Panc1 (cell line): ENCODE measurements at places on chromosomes 6 and 20. TPM values are rescaled to one million over a fixed set of nuclear protein-coding genes. Genes with fewer than 3 reads are reported as not detected.

The BFSP1 gene
- 6.9 TPM for total RNA-seq

The LZTS3 gene
- 5.2 TPM for total RNA-seq

The TBXT gene
- not detected for total RNA-seq

The KCTD20 gene
- 41.6 TPM for total RNA-seq

The FRMD1 gene
- 0.15 TPM for total RNA-seq

The HTR1E gene
- not detected for total RNA-seq

DNA sequence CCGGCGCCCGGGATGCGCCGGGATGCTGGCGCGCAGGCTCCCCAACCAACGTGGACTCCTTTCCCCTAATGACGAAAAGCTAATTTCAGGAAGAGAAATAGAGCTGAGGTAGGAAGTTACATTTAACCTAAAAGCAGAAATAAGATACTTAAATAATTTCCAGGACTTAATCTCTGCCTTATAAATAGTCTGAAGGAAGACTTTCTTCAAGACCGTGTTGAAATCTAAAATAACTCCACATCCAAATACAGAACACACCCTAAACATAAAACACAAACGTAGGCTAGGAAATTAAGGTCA is 1.3 kb downstream of the ASF1A start:
- no peak for DNase-seq

DNA sequence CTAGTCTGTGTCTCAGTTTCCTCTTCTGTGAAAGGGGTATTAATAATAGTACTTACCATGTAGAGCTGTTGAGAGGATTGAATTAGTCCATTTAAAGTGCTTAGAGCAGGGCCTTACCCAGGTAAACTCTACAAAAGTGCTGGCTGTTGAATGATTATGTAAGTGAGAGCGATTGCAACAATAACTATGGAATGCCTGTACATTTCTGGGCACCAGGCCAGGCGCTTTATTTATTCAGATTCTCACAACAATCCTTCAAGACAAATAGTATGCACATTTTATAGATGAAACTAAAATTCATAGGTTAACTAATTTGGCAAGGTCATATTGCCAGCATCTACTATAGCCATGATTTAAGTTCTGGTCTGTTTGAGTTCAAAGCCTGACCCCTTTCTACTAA is 78.3 kb upstream of the MMS22L start:
- no peak for DNase-seq

DNA sequence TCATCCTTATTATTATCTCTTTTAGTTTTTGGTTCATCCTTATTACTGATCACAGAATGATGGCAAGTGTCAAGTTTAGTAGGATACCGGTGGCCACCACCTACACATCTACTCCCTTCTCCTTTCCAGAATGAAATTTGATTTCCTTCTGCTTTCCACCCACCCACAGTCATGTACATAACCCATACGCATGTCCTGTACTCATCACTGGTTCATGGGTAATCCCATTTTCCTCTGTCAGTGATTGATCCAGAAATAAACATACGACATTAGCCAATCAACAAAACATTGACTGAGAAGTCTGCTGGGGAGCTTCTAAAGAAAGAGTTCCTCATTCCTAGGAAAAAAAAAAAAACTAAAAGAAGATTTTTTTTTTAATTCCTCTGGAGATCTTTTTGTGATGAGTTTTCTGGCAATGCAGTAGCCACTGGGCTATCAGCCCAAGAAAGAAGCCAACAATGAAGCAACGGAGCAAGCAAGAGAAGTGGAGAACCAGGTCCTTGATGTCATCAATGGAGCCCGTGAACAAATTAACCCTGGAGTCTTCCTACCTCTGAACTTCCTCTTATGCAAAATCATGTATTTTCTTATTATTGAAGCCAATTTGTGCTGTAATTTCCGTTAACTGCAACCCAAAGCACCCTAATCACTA is 127.8 kb downstream of the TASP1 start:
- no peak for DNase-seq

- no peak for DNase-seq
Observed at GRCh38 chr6:30880698-30881252, 3.5 kb upstream of the DDR1 start.

DNA sequence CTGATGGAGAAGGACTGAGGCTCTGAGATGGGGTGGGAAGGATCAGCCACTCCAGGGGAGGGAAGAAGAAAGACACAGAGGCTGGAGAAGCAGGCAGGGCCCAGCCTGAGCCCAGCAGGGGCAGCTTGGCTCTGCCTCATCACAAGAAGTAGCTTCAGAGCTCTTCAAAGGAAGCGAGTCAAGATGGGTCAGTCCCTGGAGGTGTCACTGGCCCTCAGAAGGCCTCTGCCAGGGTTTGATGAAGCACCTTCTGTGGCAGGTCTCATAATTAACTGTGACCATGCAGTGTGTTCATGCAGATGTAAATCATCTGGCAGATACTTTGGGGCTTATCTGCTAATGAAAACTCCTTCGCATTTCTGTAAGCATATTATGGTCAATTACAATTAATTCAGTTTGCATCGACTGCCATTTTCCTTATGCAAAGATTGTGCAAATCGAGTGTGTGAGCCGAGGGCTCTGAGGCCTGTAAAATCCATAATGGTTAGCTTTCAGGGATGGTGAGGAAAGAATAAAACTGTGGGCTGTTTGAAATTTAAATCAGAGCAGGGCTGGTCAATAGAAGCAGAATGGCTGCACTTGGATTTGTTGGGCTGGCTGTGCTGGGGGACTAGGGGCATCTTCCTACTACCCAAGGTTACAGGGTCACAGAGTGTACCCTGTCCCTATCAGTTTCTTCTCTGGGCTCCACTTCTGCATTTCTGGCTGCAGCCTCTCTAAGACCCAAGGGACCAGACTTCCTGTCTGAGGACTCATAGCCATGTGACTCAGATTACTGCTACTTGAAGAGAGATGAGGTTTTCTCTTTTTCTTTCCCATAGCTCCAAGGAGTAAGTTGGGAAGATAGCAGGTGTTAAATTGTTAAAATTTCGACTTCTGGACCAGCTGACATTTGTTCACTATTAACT is 376.6 kb downstream of the DHX35 start:
- no peak for DNase-seq

- DNase-seq, result no peak
Observed at GRCh38 chr20:20483328-20483727, 115.4 kb downstream of the INSM1 start.

GRCh38 chr6:14540810-14541540 is 423.4 kb downstream of the CD83 start:
- DNase-seq, result no peak

GRCh38 chr20:48411919-48412522 is 415.8 kb downstream of the PREX1 start:
- DNase-seq, result no peak

DNA sequence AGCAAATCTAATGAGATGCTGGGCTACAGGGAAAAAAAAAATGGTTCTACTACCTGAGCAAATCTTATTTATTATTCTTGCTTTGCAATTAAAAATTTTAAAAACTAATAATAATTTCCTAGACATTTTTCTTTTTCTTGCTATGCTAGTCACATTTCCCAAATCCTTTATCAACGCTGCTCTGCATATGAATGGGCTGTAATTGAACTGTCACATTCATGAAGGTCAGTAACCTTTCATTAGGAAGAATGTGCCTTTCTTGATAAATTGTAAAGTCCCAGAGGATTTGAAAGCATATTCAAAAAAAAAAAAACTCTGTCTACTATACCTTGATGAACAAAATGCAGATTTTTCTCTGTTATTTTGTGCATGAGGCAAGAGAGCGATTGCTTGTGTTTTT is 538.7 kb upstream of the ID4 start:
- no peak for DNase-seq

GRCh38 chr6:27862396-27863066 is 49.7 kb downstream of the OR2B2 start:
- DNase-seq, result no peak
